Stimulated activated CD8-positive, alpha-beta memory T cell treated with anti-CD3 and anti-CD28 coated beads, Interleukin-4, amount 100 ng/mL, for 48 hours (primary cell): ENCODE measurements at places on chromosomes 5 and 9.

- no peak for DNase-seq
These were observed 13.8 kb downstream of the VAV2 start for GRCh38 chr9:133978226-133978898.

- no peak for DNase-seq
These were observed 12.3 kb downstream of the FNBP1 start for GRCh38 chr9:130030651-130031127.

DNA sequence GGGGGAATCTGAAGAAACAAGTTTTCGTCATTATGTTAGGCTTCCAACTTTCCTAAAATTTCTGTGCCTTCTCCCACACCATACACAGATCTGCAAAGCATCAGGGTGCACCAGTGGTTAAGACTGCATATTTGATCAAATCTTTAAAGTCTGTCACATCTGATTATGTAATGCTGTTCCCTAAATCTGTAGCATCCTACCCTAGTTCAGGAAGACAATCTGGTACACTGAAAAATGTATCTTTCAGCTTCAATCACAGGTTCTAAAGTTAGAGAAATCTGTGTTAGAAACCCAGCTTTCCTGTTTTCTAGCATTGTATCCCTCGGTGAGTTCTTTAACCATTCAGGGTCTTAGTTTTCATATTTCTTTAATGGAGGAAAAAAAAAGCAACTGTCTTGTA lies 3.9 kb downstream of the SSBP2 start:
- DNase-seq, result no peak

DNA sequence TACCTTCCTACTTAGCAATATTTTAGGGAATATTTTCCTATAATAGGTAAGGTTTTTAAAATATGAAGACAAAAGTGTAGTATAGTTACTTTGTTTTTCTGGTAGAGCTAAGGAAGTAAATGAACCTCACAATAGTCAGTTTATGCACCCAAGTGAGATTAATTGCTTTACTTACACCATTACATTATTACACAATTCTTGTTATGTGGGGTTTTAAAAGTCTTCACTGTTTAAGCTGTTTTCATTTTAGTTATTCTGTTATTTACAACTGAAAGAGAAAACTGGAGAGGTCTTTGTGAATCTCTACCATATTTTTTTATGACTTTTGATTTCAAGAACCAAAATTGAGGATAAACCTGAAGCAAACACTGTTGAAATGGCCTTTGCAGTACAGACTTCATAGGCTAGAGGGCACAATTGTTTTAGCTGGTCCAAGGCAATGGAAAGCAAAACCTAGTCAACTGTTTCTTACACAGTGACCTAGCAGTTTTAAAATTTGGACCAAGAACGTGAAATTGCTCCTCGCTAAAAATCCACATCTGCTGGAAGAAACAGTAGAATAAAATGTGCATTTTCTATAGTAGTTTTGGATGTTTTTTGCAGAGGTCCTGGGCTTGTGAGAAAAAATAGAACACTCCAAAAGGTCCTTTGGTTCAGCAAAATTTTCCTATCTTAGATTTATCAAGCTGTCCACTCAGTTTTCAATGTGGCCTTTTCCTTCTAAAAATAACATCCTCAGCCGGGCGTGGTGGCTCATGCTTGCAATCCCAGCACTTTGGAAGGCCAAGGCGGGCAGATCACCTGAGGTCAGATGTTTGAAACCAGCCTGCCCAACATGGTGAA lies 66.4 kb upstream of the FER start:
- no peak for DNase-seq

DNA sequence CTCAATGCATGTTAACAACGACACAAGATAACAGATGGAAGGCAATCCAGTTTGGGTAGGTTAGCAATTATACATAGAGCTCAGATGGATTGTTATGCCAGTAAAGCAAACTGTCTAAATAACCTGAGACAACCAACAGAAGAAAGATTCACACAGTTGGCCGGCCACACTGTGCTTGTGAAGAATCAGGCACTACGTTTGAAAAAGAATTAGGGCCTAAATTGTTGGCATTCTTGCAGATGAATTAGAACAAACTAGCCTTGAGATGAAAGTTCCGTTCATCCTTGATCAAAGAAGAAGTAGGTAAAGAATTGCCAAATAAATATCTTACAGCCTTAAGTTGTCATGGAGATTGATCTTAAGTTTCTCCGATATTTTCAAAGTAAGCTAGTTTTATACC lies 210.6 kb downstream of the CDH18 start:
- DNase-seq, result no peak

DNA sequence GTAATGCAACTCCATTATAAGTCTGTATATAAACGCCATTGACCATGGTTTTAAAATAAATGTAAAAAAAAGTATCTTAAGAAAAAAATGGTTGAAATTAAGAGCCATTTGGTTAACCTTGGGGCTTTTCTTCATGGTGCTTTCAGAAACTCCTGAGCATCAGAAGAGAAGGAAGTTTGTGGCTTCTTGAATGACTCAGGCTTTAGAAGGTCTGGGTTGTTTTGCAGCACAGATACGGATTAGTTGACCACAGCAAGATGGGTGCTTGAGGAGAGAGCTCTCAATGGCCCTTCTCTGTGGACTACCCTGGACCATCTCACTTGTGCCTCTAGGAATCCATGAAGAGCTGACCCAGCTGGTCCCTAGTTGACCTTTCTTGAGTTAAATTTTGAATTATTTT lies 189.5 kb downstream of the TMEM38B start:
- DNase-seq, result no peak

GRCh38 chr5:150598821-150599273 lies 41.6 kb upstream of the SYNPO start:
- DNase-seq, result no peak

- DNase-seq, result no peak
These were observed 86.8 kb upstream of the MEGF10 start for GRCh38 chr5:127203818-127204217.
